ENCODE measurements at places on chromosomes 5 and 9.

DNA sequence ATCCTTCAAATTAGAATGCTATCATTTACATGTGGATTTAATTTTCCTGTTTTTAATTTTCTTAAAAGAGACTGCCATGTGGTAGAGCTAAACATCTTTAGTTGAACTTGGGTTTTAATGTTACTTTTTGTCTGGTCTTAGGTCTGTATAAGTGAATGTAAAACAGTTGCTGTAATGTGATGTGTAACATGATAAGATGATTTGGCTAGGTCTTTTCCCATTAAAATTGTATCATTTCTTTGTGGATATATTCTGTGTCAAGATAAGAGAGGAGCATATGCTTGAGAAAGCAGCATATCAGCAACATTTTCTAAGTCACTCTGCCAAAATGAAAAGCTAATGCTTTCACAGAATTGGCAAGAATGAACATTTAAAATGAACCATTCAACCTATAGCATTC is 18.5 kb downstream of the TMEM167A start:
- no peak for DNase-seq

DNA sequence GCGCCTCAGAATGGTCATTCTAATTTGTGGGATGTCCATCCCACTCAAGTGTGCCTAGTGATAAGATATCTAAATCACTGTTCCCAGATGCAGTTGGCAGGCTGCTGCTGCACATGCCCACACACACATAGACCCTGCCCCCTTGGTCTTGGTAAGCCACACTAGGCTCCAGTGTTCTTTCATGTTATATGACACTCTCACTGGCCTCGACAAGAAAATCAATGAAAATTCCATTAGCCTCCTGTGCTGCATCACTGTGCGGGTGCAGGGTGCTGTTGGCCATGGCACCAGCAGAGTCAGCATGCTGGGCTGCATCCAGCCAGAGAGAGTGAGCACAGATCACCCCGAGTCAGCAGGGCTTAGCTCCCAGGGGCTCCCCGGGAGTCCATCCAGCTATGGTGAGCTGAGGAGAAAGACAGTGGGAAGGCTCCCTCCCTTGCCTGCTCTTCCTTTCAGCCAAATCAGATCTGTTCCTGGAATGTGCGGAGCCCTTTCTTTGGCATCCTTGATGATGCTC is 59.9 kb downstream of the ABLIM3 start:
- no peak for DNase-seq

- DNase-seq = no peak
These were observed 179.6 kb upstream of the PITX1 start for GRCh38 chr5:135213466-135214239.

GRCh38 chr9:90860826-90861225 is 59.2 kb downstream of the SYK start:
- DNase-seq = no peak

DNA sequence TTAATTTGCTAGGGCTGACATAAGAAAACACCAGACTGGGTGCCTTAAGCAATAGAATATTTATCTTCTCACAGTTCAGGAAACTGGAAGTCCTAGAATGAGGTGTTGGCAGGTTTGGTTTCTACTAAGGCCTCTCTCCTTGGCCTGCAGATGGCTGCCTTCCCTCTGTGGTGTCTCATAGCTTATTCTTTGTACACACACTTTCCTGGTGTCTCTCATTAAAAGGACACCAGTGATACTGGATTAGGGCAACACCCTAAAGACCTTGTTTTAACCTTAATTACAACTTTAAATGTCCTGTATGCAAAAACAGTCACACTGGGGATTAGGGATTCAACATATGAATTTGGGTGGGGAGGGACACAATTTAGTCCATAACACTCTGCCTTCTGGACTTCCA is 25.1 kb downstream of the NUTM2F start:
- DNase-seq = no peak

- no peak for DNase-seq
These were observed 113.3 kb downstream of the ADRB2 start for GRCh38 chr5:148939676-148940075.

- no peak for DNase-seq
These were observed 8.7 kb downstream of the SNCB start for GRCh38 chr5:176621661-176622079.

DNA sequence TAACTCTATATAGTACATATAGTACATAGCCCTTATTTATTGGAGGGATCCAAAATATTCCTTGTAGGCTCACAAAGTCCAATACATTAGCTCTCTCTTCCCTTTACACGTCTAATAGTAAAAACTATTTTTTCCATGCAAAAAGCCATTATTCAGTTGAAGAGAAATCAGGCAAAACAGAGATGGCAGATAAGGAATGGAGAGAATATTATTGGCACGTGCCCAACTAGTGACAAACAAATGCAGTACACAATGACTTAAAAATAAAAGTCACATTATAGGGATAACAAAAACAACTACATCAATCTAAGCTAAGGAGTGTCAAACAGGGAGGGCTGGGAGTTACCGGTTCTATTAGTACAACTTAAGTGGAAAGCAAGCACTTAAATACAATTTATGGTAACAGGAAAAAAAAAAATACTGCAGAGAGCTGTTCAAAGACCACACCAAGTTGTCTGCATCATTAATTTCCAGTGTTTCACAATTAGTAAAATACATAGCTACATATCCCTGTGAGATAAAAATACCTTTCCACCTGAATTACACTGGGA is 4.1 kb upstream of the SCAI start:
- no peak for DNase-seq

GRCh38 chr5:116272281-116272941 is 187.6 kb downstream of the COMMD10 start:
- DNase-seq = no peak

- DNase-seq = peak; percentile 62
These were observed 44.8 kb downstream of the PARP8 start for GRCh38 chr5:50711280-50711679.

DNA sequence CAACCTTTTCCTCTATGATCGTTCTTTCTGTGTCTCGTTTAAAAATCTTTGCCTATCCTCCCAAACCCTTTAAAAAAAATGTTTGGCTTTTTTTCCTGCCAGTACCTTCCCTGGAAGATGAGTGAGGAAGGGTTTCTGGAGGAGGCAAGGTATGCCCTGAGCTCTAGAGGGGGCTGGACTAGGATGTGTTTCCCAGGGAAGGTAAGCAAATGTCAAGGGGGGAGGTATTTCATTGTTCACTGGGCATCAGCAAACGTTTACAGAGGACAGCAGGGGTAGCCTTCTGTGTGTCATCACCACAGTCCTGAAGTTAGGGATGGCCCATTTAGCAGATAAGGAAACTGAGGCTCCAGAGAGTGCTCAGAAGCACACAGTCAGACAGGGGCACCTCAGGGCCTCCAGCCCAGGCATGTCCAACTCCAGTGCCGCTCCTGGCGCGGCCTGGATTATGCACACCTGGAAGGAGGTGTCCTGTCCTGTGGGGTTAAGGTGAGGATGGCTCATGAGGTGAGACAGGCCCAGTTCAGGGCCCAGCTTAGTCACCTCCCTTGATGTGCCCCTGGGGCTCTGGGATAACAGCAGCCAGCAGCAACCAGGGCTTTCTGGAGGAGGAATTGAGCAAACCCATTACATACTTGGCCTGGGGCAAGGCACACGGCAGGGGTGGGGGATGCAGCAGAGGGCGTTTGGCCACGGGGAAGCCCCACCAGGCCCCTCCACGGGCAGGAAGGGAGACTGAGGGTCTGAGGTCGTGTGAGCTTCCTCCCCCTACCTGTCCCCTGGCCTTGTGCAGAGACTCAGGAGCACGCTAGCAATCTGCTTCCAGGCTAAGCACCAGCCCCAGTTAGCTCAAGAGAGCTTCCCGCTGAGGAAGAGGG is 100.3 kb upstream of the LMX1B start:
- DNase-seq = no peak

- no peak for DNase-seq
These were observed 131.9 kb downstream of the ST8SIA4 start for GRCh38 chr5:100771181-100771580.

- no peak for DNase-seq
These were observed 3.8 kb downstream of the RFX3 start for GRCh38 chr9:3521966-3522365.

DNA sequence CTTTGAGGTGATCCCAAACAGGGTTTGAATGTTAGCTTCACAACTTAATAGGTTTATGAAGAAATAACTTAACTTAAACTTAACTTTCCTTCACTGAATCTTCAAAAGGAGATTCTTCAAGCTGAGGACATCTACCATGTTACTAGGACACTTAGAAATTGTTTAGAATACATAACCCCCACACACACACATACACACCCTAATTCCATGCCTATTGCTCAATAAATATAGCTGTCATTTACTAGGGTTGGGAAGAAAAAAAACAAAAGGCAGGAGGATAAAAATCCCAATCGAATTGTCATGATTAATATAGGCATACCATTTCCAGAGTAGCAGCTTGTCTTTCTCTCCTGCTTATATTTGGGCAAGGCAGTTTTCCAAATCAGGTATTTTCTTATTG is 68.3 kb downstream of the ALDH1A1 start:
- no peak for DNase-seq

DNA sequence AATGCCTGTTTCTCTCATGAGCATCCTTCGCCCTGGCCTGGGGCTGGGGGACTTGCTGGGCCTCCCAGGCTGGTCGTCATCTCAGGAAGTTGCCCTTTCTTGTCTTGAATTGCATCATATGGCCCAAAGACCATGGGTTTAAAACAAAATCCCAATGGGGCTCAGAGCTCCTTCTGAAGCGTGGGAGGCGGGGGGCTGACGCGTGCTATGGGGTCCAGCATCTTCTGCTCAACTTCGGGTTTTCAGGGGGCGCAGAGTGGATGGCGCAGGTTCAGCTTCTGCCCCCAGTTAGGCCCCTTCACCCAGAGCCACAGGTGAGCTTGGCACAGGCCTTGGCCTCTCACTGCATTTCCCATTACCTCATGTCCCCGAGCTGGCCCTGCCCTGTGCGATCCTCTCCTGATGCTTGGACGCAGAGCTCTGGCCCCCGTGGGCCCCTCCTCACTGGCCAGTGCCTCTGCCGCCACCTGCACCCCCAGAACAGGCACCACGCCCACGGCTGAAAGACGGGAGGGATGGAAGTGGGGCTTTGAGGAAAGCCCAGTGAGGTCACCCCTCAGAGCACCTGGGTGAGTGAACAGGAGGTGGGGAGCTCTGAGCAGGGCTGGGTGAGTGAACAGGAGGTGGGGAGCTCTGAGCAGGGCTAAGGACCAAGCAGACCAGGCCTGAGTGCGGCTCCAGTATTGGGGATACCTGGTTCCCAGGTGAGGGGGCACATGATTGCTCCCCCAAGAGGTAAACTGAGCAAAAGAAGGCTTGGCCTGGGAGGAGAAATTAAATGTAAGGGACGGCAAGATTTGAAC is 56.0 kb downstream of the TRIP13 start:
- no peak for DNase-seq

GRCh38 chr5:126656401-126657007 is 55.8 kb downstream of the PHAX start:
- DNase-seq = peak; percentile 39

DNA sequence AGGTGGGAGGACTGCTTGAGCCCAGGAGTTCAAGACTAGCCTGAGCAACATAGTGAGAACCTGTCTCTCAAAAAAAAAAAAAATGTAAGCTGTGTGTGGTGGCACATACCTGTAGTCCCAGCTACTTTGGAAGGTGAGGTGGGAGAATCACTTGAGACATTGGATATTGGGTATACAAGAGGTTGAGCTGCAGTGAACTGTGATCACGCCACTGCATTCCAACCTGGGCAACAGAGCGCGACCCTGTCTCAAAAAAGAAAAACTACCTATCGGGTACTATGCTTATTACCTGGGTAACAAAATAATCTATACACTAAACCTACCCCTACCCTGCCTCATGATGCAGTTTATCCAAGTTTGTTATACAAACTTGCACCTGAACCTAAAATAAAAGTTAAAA is 64.9 kb downstream of the AOPEP start:
- DNase-seq = no peak

- DNase-seq = no peak
These were observed 94.4 kb downstream of the IZUMO3 start for GRCh38 chr9:24451346-24451745.

- DNase-seq = peak; percentile 22
These were observed 556.3 kb downstream of the PDE4D start for GRCh38 chr5:59337240-59337639.

DNA sequence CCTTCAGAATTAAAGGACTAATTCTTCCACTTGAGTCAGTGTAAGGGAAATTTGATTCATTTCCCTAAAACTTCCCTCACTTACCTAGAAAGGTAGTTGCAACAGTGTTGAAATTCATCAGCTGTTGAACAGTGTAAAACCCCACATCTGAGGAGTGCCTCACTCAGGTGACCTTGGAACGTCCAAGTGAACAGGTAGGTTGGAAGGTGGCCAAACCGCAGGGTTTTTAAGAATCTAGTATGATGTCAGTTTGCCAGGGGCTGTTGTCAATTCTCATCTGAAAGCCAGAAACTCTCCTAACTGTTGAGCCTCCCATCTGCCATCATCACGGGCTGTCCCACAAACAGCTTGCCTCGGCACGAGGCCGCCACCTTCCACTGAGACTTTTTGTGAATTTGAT is 105.7 kb downstream of the TMEM174 start:
- DNase-seq = no peak

- no peak for DNase-seq
These were observed 191.3 kb upstream of the TMEM161B start for GRCh38 chr5:88459971-88460370.

GRCh38 chr9:134283111-134283515 is 43.1 kb upstream of the RXRA start:
- no peak for DNase-seq

DNA sequence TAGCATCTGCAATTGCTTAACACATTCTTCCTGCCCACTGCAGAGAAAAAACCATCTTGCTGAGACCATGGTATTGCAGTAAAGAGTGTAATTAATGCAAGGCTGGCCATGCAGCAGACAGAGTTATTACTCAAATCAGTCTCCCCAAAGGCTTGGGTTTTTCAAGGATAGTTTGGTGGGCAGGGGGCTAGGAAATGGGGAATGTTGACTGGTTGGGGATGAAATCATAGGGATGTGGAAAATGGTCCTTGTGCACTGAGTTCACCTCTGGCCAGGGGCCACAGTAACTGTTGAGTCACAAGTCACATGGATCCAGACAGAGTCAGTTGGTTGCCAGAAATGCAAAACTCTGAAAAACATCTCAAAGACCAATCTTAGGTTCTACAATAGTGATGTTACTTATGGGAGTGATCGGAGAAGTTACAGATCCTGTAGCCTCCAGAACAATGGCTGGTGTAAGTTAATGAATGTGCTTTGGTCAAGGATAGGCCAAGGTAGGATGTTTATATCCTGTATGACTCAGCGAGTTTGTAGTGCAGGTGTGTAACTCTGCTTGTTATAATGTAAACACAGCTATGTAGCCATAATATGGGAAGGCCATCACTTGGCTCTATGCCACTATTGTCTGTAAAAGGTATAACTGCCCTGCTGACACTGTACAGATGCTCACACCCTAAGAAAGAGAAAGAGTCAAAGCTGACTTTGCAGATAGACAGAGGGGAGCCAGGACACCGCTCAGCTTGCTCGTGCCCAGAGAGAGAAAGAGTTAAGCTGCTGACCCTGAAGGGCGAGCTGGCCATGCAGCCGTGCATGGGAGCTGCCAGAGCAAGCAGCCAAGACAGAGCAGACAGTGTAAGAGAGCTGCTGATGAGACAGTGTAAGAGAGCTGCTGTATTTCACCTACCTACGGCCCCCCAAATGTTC is 27.2 kb downstream of the C9orf152 start:
- no peak for DNase-seq
